ENCODE measurements at places on chromosomes 1 and 21.

DNA sequence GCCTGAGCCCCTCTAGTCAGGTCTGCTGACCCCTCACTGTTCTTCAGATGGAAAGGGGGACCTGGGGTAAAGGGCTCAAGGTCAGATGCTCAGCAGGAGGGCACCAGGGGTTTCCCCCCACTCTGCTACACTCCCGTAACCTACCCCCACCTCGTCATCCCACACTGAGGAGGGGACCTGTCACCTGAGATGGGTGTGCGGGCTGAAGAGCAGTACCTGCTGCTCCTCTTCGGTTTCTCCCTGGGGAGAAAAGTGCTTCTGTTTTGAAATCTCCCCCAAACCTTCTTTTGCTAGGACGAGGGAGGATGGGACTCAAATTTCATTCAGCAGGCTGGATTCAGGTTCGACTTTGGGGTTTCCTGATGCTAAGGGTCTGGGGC, 65.2 kb downstream of the SYT2 start:
- no peak for DNase-seq

DNA sequence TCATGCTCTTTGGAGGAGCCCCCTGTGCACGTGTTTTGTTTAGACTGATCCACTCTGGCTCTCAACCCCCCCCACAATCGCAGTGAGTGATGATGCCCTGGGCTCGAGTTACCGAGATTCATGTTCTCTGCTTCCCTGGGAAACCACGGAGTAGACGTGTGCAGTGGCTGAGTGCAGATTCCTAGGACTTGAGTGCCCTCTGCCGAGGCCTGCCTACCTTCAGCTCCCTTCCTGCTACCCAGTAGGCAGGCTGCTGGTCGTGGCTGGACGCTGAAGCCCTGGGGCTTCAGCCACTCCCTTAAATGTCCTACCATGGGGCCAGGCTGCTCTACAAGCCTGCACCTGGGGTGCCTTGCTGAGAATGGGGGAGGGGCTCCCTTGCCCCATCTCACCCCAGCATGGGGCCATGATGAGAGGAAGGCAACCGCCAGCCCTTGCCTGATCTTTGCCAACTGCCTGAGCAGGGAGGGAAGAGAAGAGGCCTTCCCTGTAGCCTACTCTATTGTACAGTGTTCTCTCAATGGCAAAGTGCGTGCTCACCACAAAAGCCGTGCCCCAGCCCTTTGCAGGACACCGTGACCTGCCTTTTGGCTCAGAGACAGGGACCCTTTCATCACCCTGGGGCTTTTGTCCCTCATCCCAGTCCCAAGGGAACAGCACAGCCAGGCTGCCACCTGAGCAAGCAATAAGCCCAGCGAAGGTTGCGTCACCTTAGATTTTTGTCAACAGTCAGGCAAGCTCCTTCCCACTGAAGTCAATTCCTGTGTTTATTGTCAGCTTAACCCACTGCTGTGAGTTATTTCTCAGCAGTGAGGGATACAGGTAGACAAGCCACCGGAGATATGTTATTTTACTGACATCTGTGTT, 4.1 kb upstream of the GRIK3 start:
- DNase-seq, result no peak

DNA sequence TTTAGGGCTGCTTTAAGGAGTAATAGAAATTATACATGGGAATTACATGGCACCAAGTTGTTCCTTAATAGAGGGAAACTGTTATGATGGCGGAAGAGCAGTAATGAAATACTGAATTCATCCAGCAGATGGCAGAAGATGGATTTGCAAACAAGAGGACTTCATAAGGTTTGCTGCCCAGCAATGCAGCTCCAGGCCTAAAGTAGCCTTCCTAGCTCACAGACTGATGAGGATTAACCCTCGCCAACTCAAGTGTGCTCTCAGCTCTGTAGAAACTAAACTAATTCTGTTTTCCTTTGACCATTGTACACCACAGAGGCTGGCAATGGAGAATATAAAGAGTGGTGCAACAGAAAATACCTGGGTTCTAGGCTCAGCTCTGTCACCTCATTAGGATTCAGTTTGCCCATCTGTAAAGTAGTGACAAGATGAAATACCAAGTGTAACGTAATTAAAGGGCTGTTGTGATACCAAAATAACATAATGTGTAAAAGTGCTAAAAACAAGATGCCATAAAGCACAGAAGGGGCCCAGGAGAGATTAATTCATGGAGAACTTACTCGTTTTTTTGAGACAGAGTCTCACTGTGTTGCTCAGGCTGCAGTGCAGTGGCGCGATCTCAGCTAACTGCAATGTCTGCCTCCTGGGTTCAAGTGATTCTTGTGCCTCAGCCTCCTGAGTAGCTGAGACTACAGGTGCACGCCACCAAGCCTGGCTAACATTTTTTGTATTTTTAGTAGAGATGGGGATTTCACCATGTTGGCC, 102.4 kb upstream of the SERBP1 start:
- peak; percentile 60 for DNase-seq

DNA sequence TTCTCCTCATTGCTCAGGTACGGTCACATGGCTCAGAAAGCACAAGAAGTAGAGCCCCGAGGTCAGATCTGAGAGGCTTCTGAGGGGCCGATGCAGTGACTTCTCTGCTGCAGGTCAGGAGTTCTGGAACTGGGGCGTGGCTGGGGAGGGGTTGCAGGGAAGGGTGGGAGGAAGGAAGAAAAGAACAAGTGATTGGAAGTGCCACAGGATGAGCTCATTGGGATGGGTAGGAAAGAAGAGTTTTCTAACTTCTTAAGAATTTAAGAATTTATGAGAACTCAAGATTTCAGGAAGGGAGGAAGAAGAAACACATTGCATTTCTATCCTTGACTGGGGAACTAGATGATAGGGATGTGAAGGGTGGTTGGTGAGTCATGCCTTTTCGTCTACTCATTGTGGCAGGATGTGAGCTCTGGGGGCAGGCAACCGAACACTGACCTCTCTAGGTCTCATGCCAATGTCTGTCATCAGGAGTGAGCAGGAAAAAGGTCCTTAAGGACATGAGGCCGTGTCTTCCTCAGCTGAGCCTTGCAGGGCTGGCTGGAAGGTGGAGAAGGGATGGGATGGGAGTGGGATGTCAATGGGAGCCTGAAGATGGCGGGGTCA, 497 bp downstream of the FCRLB start:
- no peak for DNase-seq

DNA sequence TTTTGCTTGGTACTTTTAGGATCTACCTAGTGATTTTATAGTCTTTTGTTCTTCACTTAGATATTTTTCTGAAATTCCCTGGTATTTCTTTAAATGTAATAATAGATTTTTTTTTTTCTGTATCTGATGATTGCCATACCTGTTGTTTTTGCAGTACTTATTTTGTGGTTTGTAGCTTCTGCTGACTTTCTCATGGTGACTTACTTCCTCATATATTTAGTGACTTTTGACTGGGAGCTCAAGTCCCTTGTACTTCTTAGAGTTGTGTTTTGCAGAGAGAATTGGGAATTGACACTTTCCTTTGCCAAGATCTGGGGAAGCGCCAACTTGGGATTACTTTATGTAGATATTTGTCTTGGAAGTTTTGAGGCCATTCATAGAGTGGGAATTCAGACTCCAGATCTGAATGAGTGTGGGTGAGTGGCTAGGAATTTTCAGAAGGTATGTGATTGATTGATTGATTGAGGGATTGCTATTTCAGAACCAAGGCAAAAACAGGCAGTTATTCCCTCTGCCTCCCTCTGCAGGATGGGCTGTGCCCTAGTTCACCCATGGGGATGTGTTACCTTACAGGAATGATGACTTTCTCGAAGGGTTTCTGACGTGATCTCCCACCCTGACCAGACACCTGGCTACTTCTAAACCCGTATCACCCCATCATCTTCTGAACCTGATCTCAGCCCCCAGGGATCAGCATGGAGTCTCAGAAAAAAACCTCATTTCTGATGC, 219.5 kb downstream of the URB2 start:
- no peak for DNase-seq

- DNase-seq, result peak; percentile 36
Observed at GRCh38 chr1:59146651-59147358, 150.1 kb upstream of the FGGY start.

GRCh38 chr1:184826001-184826400, 71.3 kb upstream of the EDEM3 start:
- no peak for DNase-seq

GRCh38 chr21:28324690-28325089, 668.0 kb downstream of the LTN1 start:
- DNase-seq, result no peak

DNA sequence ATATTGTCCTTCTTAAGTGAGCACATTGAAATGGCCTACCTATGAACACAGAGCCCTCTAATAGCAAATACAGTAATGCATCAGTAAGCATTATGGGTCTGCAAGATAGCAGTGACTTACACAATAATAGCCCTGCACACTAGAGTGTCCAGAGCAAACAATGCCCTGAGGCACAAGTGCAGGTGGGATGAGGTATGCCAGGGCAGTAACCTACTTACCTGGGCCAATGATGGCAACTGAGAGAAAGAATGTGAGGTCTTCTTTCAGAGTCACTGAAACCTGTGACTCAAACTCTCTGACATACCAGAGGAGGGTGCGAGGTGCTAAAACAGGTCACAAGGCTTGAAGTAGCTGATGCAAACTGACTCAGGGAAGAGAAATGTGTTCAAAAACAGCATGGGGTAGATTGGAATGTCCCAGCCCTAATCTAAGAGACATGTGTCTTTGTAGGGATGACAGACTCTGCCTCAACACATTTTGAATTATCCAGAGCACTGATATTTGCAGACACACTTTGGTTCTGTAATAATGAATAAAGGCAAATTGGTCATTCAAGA, 168.5 kb upstream of the RUNX1 start:
- DNase-seq, result no peak

DNA sequence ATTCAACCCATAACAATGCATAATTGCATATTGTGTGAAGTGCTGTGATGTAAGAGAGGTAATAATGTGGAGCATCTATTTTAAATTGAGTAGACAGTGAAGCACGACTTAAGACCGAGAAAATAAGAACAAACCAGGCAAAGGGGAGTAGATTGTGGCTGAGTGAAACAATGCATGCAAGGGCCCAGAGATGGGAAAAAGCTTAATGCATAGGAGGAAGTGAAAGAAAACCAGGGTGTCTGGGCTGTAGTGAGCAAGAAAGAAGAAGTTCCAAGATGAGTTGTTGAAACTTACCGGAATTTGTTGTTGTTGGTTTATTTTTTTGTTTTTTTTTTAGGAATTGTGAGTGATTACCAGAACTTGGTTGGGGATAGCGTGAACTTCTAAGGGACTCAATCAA, 104.7 kb downstream of the SNX7 start:
- no peak for DNase-seq

DNA sequence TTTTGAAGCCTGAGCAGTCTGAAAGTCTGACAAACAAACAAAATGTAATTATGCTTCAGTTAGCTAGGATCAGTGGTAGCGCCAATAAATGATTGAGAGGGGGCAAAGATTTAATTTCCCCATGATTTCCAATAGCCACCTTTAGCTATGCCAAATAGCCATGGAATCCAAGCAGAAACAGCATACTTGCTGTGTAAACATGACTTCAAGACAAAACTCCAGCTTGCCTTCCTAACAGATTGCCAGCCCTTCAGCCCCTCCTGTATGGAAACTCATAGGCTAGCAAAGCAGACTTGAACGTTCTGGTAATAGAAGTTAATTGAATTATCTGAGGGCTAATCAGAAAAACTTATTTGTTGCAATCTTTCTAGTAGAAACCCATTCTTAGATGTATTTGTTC, 25.6 kb upstream of the SLC30A1 start:
- DNase-seq, result no peak

- DNase-seq, result no peak
Observed at GRCh38 chr1:67680486-67680885, 4.5 kb upstream of the GADD45A start.

DNA sequence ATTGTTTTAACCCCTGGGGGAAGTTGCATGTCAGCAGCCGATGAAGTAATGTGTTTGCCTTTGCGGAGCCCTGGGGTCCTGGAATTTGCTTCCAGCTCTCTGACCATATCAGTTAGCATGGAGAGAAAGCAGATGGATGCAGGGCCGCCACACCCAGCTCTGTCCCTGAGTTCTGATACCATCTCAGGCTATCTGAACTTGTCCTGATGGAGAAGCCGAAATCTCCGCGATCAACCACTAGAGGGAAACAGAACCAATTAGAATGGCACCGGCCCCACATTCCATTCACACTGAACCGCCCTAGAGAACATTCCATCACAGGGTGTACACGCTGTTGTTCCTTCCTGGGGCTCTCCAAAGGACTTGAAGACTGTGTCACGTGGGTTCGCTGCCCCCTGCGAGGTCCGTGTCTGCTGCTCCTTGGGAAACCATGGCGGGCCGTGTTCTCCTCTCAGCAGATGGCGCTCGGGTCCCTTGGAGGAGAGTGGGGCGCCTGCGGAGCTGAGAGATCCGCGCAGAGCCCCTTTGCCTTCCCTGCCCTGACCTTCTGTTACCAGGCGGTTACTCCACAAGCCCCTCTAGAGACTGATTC, 75.4 kb downstream of the ABCA4 start:
- peak; percentile 95 for DNase-seq

DNA sequence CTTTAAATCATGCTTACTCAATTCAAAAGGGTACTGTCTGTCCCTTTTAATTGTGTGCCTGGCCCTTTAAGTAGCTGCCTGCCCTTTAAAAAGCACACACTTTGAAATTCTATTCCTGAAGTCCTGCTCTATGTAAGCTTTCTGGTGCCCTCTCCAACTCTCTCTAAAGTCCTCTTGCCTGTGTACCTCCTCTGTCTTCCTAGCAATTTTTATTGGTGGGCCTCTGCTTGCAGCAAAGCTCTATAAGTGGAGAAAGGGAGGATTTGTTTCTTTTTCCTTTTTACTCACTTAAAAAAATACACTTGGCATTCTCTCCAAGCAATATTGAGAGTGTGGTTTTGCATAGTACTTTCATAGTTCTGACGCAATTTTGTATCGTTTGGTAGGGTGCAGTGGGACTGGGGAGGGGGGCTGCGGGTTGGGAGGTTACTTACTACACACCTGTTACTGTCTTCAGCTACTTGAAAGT, 135.4 kb downstream of the LMO4 start:
- no peak for DNase-seq

- DNase-seq, result no peak
Observed at GRCh38 chr21:28336314-28336713, 656.4 kb downstream of the LTN1 start.

GRCh38 chr1:40130892-40131291, 30.3 kb upstream of the RLF start:
- no peak for DNase-seq

DNA sequence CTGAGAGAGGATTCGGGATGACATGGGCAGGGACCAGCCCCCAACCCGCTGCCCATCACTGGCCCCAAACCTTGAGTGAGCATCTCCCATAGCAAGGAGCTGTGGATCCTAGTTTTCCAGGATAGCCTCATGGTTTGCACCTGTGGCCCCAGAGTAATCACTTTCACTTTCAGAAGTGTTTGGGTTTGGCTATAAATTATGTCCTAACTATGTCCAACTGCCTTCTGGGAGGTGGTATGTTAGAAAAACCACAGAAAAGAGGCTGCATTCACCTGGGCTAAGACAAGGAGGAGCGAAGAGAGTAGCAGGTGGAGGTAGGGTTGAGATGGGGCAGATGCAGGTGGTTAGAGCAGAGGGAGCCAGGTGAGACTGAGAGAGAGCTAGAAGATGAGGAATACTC, 19.4 kb upstream of the CLIC6 start:
- no peak for DNase-seq

DNA sequence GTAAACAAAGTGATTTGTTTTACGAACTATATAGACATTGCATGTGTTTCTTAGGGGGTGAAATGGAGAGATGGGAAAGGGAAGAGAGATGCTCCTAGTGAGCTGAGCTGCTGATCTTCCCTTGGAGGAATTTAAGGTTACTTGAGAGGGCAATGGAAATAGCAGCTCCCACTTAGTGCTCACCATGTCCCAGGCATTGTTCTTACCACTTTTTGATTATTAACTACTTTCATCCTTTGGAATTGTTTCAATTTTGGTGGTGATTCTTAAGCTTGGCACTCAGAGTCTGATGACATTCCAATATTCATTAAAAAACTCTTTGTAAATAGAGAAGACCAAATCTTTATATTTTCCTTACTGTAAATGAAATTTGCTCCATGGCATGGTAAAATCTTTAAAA, 124.9 kb downstream of the ITSN1 start:
- DNase-seq, result no peak
